ENCODE measurements at places on chromosomes 1 and 21.

DNA sequence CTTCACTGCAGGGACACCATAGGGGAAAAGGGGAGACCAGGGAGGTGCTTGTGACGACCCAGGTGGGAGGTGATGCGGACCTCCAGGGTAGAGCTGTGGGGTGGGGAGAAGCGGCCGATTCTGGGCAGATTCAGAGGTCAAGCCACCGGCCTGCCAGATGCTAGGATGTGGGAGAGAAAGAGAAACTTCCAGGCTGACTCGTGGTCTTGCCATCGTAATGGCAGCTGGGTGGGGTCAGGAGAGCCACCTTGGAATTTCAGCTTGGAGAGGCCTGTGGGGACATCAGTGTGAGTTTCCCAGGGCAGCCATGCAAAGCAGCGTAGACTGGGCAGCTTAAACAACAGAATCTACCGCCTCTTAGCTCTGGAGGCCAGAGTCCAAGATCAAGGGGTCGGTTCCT is 258.0 kb upstream of the VAMP3 start:
- DNase-seq: no peak

DNA sequence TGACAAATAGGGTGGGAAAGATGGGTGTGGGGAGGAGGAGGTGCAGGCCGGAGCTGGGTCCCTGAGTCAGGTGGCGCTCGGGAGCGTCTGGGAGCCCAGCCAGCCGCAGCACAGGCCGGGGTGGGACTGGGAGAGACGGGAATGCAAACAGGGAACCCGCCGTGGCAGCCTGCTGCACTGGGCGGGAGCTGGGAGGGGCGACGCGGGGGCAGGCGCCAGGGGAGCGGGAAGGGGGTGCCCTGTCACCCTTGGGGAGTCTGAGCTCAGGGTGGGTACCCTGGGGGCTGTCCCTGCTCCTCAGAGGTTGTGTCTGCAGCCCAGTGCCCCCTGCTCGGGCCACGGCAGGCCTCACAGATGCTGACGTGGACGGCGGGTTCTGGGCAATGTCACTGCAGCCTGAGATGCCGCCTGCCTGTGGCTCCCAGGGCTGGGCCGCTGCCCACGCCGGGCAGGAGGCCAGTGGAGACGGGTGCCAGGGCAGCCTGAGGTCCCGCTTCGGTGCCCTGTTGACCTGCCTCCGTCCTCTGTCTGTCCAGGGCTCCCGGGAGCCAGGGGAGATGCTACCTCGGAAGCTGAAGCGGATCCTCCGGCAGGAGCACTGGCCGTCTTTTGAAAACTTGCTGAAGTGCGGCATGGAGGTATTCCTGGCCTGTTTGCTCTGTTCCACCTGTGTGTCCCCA is 16.6 kb upstream of the LRRC3 start:
- no peak for DNase-seq

DNA sequence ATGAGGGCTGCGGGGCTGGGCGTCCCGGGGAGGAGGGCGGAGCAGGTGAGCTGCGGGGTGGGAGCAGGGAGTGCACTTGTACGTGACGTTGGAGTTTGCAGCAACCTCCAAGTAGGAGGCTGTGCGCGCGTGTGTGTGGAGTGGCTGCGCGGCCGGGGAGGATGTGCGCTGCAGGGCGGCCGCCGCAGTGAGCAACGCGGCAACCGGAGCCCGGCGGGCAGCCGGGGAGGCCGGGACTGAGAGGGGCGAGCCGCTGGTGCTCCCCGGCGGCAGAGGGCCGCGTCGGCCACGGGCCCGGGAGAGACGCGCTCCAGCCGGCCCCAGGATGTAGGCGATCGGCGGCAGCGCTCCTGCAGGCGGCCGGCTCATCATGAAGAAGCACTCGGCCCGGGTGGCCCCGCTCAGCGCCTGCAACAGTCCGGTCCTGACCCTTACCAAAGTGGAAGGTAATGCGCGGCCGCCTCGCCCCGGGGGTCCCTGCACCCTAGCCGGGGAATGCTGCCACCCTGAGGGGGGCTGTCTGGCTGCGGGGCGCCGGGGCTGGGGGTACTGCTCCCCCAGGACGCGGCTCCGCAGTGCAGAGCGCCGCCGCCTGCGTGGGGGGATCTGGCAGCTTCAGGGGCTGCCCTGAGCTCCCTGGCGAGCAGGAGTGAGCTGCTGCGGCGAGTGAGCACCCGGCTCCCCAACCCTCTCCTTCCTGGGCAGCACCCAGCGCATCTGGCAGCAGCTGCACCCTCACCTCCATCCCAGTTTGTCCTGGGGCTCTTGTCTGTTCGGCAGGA is 158.9 kb upstream of the COA6 start:
- DNase-seq: peak; percentile 60

- no peak for DNase-seq
Measured at GRCh38 chr1:9699361-9699760, 47.8 kb downstream of the PIK3CD start.
